ENCODE measurements at places on chromosomes 1 and 21.

- DNase-seq: peak; percentile 71
These were observed 34.9 kb upstream of the SCYL3 start for GRCh38 chr1:169928438-169929209.

- no peak for DNase-seq
These were observed 439.6 kb upstream of the ADAMTS5 start for GRCh38 chr21:27406300-27407009.

GRCh38 chr1:55572878-55573734, 357.9 kb upstream of the USP24 start:
- no peak for DNase-seq

GRCh38 chr1:187032316-187032981, 203.7 kb downstream of the PLA2G4A start:
- DNase-seq: no peak

DNA sequence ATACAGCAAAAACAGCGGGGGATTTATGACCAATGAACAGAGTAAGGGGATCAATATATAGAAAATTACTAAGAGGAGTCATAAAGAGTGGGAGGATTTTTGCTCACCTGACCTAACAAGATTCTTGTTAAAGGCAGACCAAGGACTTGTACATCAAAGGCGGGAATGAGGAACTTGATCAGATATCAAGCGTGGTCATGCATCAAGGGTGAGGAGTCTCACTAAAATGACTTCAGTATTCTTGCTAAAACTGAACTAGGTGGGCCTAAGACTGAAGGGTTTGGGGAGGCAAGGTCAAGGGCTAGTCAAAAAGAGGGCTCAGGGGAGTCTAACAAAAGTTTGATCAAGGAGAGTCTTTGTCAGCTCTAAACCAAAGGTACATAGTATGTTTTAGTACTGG, 2.1 kb downstream of the MOV10 start:
- no peak for DNase-seq

- no peak for DNase-seq
These were observed 42.7 kb upstream of the LIN9 start for GRCh38 chr1:226351709-226352108.

GRCh38 chr1:160710517-160711252, 937 bp downstream of the CD48 start:
- DNase-seq: no peak

DNA sequence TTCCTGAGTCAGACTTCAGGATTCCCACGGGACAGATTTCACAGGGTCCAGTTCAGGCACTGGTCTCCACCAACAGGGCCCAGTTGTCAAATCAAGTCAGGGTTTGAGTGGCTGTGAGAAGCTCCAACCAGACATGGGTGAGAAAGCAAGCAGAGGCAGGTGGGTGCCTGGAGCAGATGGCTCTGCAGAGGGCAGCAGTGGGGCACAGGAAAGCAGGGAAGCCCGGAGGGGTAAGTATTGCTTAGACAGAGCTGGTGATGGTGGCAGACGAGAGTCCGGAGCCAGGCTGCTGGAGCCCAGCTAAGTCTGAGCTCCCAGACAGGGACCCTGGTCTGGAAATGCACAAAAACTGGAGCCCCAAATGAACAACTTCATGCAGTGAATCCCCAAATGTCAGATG, 40.4 kb downstream of the RIMS3 start:
- DNase-seq: peak; percentile 56

DNA sequence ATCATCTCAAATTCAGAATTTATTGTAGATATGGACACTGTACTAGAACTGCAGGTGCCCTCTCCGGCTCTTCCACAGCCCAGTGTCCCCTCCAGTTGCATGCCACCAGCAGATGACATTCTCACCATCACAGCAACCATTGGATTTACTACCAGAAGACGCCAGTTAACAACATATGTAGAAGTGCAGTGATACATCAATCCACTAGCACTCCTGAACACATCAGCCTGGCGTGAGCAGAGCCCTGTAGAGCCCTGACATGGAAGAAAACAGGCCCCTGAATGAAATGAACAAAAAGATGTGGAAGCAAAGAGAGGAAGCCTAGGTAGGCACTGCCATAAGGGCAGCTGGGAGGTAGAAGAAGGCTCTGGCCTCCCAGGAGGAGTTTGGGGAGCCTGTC, 73.1 kb upstream of the GALNT2 start:
- no peak for DNase-seq

GRCh38 chr1:229138058-229138457, 132.9 kb upstream of the RAB4A start:
- DNase-seq: no peak

DNA sequence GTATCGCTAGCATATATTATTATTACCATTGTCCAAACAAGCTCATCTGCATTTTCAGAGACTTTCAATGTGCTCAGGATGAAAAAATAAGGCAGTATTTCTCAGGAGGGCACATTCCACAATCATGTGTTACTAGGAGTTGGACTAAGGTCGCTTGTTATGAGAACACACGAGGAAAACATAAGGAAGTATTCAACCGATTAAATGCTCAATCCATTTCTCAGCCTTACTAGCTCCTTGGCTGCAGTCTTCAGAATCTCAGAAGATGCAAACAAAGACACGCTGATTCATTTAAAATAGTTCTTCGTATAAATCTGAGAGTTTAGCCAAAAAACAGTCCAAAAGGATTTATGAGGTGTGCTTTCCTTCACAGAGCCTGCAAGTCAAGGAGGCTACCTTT, 82.0 kb upstream of the JAK1 start:
- no peak for DNase-seq

- DNase-seq: no peak
These were observed 58.6 kb upstream of the NBPF3 start for GRCh38 chr1:21381354-21381753.

GRCh38 chr1:92859400-92860039, 27.7 kb downstream of the RPL5 start:
- no peak for DNase-seq

Data from SK-MEL-5 (cell line).